CD4-positive, alpha-beta T cell treated with Interferon gamma for 1 hour (primary cell): ENCODE measurements at places on chromosomes 6 and 20.

- DNase-seq = no peak
These were observed 39.1 kb upstream of the E2F3 start for GRCh38 chr6:20362623-20363022.

- no peak for DNase-seq
These were observed 80.4 kb upstream of the RIPOR2 start for GRCh38 chr6:25016014-25016720.

- no peak for DNase-seq
These were observed 46.4 kb upstream of the GCM1 start for GRCh38 chr6:53195048-53195447.

GRCh38 chr20:41738604-41739206 lies 120.5 kb upstream of the CHD6 start:
- DNase-seq = no peak

GRCh38 chr20:58894652-58895447 lies 42.3 kb downstream of the GNAS start:
- DNase-seq = no peak

DNA sequence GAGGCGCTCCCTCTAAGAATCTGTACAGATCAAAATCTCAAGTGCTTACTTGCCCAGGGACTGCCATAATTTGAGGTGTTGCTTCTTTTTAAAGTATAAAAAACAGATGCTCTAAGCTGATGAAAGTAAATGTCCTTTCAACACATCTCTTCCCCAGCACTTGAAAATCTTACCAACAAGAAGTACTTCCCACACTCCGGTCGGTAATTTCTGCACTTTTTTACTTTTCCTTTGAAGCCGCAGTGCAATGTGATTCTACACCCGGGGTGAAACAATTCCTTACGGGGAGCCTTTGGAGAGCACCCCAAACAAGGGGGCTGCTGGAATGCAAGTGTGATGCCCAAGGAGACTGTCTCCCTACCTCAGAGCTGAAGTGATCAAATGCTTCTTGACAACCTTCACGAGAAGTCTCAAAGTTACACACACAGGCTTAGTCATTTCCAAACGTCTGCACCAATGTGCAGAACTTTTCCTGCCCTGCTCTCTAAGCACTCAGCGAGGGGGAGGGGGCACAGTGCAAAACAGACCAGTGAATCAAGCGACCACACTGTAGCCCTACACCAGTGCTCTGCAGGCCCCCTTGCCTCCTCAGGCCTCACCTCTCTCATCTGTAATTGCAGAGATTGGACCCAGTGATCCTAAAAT lies 56.7 kb downstream of the ATXN1 start:
- DNase-seq = no peak

GRCh38 chr6:158853072-158853879 lies 34.1 kb upstream of the EZR start:
- DNase-seq = peak; percentile 91

DNA sequence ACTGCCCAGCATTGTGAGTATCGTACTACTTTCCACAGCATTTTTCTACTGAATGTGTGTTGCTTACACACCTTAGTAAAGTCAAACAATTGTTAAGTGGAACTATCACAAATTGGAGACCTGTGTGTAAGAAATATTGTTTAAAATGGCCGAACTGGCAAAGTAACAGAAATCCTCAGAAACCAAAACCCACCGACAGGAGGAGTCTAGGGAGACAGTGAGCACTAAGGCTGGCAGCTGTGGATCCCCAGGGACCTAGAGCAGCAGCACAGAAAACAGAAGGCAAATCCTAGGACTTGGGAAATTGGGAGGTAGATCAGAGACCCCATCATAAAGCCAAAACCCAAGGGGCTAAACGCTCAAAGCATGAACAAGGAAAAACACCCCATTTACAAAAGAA lies 69.9 kb downstream of the SESN1 start:
- no peak for DNase-seq
